SK-N-SH (cell line): ENCODE measurements at places on chromosomes 5 and 9.

DNA sequence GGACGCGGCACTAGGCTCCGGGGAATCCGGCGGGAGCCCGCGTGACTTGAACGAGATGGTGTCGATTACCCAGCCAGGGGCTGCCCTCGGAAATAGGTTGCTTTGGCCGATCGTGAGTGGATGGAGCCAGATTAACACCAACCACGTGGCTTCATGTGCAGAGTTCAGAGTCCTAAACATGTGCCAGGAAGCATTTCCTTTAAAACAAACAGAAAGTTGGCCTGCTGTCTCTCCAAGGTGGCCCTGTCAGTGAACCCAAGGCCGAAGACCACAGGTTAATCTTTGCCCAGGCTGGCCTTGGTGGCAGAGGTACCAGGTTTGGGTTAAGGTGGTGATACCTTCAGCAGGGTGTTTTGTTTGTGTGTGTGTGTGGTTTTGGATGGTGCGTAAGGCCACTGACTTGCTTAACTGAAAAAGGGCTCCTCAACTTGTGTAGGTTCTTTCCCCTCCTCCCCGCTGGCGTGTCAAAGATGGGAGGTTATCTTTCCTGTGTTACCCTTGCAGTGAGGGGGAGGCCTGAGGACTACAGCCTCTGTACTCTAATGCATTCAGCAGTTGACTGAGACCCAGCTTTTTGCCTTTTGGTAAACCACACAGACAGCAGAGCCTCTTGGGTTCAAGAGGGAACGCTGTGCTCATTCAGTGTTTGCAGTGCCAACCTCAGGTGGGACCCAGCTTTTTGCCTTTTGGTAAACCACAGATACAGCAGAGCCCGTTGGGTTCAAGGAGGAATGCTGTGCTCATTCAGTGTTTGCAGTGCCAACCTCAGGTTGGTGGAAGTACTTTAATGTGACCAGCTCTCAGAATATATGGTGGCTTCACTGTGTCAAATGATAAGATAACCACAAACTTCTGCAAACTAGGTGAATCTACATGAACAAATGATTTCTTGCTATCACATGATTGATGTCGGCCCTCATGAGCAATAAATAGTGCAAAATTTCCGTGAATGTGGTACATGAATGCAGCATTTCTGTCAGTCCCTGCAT, 1.4 kb downstream of the IQGAP2 start:
- no peak for DNase-seq

DNA sequence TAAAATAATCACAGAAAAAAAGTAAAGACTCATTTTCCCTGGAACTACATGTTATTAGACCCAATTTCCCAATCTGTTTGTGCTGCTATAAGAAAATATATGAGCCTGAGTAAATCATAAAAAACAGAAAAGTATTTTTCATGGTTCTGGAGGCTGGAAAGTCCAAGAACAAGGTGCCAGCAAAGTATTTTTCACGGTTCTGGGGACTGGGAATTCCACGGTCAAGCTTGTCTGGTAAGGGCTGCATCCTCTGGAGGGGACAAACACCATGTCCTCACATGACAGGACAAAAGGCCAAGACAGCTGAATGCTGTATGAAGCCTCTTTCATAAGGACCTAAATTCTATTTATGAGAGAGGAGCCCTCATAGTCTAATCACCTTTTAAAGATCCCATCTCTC, 172.3 kb downstream of the PLPPR1 start:
- DNase-seq, result no peak

GRCh38 chr9:122900791-122901190, 4.4 kb downstream of the RC3H2 start:
- no peak for DNase-seq

GRCh38 chr9:137114220-137114612, 317 bp downstream of the DPP7 start:
- peak; percentile 76 for DNase-seq

DNA sequence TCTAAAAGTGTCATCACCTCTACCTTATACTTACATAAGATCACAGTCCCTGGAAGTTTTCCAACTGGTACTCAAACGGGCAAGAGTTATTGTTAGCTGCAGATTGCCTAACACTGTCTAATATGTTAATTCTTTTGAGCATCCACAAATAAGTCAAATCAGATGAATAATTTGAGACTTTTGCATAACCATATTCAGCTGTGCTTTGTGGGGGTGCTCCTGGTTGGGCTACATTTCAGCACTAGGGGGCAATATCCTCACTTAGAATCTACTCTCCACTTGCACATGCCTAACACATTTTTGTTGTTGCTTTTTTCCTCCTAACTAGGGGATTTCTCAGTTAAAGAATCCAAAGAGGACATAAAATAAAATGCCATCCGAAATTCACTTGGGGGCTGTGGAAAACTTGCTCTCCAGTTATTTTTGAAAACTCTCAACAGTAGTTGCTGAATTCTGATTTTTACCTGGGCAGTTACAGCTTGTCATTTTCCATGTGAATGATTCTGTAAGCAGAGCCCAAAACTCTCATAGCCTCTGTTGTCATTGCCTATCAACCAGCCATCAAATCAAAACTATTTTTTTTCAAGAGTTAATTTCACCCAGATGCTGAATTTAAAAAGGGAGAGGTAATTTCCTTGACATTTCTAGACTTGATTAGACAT, 71.5 kb downstream of the TRIM36 start:
- DNase-seq, result peak; percentile 63

GRCh38 chr5:68010740-68011139, 204.8 kb upstream of the PIK3R1 start:
- no peak for DNase-seq

DNA sequence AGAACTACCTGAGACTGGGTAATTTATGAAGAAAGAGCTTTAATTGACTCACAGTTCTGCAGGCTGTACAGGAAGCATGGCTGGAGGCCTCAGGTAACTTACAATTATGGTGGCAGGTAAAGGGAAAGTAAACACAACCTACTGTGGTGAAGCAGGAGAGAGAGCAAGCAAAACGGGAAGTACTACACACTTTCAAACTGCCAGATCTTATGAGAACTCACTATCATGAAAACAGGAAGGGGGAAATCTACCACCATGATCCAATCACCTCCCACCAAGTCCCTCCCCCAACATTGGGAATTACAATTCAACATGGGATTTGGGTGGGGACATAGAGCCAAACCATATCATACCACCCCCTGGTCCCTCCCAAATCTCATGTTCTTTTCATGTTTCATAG, 58.7 kb upstream of the GPR151 start:
- DNase-seq, result no peak

GRCh38 chr5:157487358-157487757, 27.3 kb downstream of the NIPAL4 start:
- no peak for DNase-seq

DNA sequence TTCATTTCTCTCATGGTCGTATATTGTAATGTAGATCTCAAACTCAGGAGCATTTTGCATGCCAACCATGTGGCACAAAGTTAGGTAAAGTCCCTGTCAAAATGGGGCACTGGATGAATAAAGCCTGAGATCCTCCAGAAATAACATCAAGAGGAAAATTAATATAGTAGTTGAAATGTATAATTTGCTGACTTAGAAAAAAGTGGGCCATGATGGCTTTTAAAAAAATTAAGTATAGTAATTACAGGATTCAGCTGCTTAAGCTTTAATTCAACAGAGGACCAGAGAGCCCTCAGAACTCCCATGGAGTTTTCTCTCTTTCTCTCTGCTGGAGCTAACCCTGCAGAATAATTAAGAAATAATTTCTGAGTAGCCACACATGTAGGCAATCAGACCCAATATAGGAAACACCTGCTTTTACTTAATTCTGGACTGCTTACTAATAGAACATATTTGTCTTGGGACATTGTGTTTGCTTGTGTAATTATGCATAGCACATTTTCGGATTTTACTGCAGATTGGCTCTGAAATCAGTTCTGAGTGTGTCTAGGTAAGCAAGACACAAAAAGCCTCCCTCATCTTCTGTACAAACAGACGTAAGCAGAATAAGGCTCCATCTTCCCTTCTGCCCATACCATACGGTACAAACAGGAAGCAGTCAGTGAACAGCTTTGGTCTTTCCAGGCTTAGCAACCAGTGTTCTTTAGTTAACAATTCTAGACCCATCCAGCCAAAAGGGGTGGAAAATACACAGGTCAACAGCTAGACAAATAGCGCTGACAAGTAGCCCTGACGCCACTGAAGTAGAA, 26.5 kb upstream of the PCSK1 start:
- no peak for DNase-seq

DNA sequence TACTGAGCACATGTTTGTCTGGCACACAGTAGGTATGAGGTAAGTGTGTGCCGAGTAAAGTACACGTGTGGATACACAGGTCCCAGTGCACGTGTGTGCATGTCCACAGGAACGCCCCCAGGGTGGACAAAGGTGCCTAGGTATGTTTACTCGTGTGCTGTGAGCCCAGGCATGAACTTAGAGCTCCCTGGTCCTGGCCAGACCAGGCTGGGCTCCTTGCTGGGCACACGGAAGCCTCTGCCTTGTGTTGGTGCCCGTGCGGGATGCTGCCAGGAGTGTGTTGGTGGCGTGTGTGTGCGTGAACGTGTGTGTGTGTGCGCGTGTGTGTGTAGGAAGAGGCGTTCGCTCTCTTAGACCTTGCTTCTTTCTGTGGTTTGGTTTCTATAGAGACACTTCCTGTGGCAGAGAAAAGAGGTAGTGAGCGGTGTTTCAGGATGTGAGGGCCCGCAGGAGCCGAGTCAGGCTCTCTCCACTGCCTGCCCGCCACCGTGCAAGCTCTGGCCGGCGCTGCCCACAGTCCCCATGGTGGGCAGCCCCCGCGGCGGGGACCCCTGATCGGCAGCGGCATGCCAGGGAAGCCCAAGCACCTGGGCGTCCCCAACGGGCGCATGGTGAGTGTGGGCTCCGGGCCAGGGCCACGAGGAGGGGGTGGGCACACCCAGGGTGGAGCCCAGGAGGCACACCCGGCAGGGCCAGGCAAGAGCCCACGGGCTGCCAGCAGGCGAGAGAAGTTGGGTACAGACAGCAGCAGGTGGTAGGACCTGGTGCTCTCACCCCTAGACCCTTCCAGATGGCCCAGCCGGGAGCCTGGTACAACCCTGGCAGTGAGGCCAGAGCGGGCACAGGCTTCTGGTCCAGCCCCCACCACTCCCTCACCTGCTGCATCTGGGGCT, at the start of gene RGS14:
RGS14 (plus strand) TSS at position 466 of the 893 bp plus-strand sequence; CDS start at position 567, 101 bp downstream.
- no peak for DNase-seq

DNA sequence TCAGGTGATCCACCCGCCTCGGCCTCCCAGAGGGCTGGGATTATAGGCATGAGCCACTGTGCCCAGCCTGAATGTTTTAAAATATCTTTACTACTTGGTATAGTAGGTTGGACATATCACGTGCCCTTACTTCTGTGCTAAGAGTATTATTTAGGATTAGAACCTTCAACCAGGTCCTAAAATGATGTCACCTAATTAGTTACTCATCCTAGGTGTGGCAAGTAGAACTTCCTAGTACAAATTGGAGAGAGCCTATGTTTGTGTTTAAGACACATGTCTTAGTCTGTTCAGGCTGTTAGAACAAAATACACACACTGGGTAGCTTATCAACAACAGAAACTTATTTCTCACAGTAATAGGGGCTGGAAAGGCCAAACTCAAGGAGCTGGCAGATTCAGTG, 51.5 kb downstream of the ZFAND5 start:
- DNase-seq, result no peak

DNA sequence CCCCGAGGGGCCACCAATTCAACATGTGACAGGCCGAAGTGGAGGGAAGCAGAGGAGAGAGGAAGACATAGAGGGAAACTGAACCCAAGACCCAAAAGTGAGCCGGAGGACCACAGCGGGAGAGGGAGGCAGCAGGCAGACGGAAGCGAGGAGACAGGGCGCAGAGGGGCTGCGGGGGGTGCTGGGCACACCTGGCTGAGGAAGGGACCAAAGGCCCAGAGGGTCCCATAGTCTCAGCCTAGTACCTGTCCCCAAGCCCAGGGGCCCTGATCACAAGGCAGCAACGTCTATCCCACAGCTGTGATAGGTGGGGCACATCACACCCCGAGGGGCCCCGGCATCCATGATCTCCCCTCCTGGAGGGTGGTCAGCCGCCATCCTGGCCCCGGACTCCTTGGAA, 7.1 kb upstream of the RALGDS start:
- DNase-seq, result no peak

- no peak for DNase-seq
Measured at GRCh38 chr9:92534204-92534603, 1.6 kb downstream of the ECM2 start.

DNA sequence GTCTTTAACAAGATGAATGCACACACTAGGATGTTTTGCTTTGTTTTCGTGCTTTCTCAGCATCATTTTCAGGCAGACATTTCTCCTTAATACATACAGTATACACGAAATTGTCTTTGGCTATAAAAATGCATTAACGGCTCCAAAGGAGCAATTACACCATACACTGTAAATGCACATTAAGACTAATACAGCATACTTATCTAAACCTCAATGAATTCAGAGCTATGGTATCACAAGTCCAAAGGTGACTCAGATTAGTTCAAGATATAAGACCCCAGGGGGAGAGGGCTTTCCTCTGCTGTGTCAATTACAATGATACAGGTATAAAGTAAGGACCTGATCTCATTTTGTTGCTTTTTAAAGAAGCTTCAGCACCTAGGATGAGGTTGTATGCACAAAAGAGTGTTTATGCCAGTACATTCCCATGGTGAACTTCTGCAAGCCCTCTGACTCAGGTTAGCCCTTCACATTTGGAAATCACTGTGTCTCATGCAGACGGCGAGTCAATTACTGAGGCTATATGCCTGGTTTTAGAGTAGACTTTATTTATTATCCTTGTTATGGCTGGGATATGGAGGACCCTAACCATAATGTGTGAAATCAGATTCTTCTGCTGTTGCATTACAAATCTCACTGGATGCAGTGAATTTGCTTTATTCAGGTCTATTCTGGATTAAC, 233.3 kb downstream of the ZNF608 start:
- DNase-seq, result no peak

DNA sequence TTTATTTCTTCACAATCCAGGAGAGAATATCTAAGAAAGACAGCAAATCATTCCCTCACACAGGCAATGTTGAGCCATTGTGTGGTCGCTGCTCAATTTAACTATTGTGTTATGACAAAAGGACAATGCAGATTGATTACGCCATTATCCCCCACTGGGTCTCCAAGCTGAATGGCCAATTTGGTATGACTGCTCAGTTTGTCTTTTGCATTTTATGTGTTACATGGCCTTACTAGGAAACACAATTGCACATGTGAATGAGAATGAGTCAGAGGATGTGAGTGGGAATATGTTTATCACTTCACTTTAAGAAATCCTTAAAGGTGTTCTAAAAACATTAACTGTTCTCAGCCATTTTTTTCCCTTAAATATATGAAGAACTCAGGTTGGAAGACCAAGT, 108.3 kb downstream of the FAM174A start:
- no peak for DNase-seq

- DNase-seq, result no peak
Measured at GRCh38 chr5:136766456-136766855, 401.1 kb upstream of the TRPC7 start.

GRCh38 chr5:10578869-10579268, 15.0 kb downstream of the ANKRD33B start:
- DNase-seq, result no peak

DNA sequence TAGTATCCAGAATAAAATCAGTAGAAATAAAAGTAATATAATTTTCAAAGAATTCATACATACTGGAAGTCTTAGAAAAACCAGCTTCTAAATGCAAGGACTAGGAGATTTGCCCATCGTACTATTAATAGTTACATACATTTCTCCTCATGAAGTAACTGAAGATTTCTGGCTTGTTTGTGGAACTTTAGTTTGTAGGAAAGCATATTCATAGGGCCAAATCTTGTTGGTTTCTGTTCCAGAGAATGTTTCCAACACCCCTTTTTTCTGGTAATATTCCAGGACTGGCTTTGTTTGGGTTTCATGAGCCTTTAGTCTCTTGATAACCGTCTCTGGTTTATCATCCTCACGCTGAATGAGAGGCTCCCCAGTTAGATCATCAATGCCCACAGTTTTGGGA, 66.3 kb upstream of the TJP2 start:
- no peak for DNase-seq
